ENCODE measurements at places on chromosomes 7 and 10. TPM values are rescaled to one million over a fixed set of nuclear protein-coding genes. Genes with fewer than 3 reads are reported as not detected.

- DNase-seq: no peak
Observed at GRCh38 chr7:45974540-45975360, 53.7 kb upstream of the IGFBP3 start.

DNA sequence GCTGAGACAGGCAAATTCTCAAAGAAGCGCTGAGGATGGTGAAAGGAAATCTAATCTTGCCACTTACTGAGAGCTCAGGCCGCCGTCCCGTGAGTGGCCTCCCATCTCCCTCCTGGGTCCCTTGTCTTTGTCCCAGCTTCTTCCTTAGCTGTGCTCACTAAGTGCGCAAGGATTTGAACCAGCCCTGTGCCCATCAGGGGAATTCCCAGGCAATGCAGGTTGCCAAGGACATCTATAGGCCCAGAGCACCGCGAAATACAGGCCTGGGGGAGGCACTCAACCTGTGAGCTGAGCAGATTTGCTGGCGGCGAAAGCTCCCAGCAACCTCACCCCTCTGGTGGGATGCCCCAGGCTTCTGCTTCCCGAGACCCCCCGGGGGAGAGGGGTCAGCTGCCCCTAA, 64.8 kb downstream of the OAT start:
- DNase-seq: no peak

- DNase-seq: peak; percentile 75
Observed at GRCh38 chr7:158549616-158550393, 37.8 kb downstream of the PTPRN2 start.

FGFBP3 gene
- 4.5 TPM for total RNA-seq

TLX1 gene
- not detected for total RNA-seq

CUBN gene
- total RNA-seq: 4.0 TPM

FAM170B gene
- not detected for total RNA-seq

IGFBP1 gene
- total RNA-seq: not detected

Measured in dorsolateral prefrontal cortex (tissue), 122 donors.